ENCODE measurements at places on chromosomes 12 and 14.

GRCh38 chr12:76260390-76260748, 87.8 kb downstream of the BBS10 start:
- no peak for DNase-seq

DNA sequence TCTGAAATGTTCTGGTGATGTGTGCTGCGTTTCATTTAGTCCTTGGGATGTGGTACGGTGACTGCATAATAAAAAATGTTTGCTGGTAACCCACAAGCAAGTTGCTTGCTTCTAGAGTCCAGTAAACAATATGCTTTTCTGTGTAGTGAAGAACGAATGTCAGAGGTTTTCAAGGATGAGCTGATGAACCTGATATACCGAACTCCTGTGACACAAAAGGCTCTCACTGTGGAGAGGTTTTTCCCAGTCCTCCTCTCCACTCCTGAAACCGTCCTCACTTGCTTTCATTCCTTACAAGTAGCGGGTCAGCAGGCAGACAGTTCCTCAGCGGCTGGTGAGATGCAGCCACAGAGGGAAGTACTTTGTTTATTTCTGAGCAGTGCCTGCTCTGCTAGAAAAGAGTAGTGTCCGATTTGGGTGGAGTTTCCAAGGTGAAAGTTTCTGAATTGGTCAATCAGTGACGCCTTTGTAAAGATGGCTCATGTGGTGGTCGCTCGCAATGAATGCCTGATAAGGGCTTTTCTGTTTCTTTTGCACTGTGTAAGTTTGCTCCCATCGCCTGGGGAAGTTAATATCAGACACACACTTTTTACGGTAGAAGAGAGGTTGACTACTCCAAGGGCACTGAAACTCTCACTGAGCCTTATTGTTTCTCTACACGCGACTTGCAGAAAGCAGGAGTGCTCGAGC, 3.0 kb downstream of the ETV6 start:
- no peak for DNase-seq

- DNase-seq: no peak
Observed at GRCh38 chr14:63666335-63666734, 24.7 kb upstream of the WDR89 start.

- no peak for DNase-seq
Observed at GRCh38 chr12:6959058-6959804, 8.1 kb downstream of the PTPN6 start.

DNA sequence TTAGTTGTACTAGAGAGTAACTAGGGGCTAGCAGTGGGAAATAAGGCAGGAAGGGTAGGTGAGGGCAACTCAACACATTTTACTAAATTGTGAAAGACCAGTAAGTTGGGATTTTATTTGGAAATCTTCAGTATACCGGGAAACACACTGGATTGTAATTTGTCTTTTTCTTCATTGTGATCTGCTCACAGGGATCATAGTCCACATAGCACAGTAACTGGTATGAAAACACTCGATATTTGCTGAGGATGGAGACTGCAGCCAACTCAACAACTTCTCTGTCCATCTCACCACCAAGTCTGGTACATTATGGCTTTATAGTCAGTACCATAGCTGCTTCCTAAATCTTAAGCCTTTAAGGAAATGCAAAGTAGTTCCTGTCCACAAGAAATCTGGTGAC, 2.5 kb downstream of the SLIRP start:
- DNase-seq: no peak

- no peak for DNase-seq
Observed at GRCh38 chr12:93763746-93764147, 86.6 kb downstream of the CRADD start.

DNA sequence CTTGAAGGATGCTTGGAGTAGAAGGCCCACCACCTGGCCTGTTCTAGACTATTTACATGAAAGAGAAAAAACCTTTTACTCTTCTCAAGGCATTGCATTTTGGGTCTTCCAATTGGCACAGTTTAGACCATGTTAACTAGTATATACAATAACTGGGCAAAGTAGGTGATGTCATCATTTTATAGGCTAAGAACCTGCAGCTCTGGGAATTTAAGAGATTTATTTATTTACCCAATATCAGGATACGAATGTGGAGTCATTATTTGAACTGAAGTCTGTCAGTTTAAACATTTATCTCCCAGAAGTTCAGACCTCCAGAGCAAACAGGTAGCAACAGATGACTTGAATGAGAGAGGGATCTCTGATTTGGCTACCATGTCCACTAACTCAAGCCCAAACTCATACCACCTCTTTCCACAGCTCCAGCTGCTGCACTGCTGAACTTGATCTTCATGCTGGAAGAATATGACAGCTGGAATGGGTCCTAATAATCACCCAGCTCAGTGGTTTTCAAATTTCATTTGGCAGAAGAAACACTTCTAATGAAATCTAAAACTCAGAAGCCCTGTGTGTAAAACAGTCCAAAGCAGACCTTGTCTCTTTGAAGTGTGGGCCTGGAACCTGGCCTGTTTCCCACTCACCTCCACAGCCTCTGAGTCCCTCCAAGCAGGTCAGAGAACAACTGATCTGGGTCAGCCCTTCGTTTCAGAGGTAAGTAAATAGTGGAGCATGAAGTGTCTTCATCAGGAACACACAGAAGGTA, 179.2 kb downstream of the EMP1 start:
- no peak for DNase-seq

GRCh38 chr12:24172031-24172772, 222.7 kb upstream of the SOX5 start:
- DNase-seq: no peak

DNA sequence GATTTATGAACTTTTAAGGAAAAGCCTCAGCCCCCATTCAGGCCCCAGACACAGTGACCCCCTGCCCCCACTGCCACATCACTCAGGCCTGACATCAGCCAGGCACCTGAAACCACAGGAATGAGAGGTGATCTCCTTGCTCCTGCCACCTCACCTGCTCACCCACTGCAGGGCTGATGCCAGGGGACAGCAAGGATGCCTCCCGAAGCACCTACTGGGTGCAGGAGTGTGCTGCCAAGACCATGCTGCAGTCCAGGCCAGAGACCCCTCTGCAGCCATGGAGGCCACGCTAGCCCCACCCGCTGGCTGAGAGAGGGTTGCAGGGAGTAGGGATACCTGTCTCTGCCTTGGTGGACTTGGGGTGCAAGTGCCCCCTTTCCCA, 18.6 kb upstream of the KRT7 start:
- DNase-seq: no peak

DNA sequence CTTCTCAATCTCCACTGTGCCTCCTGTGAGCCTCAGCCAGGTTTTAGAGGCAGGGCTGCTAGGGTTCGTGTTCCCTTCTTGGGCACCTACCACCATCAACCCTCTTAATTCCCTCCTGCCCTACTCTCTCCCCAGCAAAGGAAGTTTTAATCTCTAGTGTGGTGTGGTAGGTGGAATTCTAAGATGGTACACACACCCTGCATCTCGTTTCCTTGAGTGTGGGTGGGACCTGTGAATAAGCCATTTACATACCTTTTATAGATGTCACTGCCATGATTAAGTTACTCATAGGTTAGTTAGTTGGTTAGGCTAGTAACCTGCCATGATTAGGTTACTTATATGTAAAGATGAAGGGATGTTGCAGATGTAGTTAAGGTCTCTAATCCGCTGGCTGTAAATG, 114.8 kb upstream of the VRK1 start:
- no peak for DNase-seq

DNA sequence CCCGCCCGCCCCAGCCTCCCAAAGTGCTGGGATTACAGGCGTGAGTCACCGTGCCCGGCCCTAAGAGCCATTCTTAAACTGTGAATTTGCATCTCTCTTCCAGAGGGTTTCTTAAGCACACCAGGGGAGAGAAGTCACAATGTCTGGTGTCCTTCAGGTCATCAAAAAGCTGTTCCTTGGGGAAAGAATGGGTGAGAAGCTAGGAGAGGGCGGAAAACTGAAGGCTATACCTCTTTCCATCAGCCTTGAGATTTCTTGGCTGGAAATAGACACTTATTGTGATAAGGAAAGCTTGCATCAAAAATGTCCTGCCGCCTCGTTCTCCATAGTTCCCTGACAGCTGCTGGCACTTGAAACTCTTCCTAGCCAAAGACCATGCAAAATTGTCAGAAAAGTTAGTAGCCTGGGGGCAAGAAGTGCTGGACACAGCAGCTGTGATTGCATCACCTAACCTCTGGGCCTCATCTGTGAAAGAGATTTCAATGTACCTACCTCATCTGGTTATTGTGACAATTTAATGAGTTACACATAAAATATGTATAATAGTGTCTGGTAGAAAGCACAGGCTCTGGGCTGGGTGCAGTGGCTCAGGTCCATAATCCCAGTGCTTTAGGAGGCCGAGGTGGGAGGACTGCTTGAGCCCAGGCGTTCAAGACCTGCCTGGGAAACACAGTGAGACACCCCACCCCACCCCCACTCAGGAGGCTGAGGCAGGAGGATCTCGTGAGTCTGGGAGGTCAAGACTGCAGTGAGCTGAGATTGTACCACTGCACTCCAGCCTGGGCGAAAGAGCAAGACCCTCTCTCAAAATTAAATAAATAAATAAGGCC, 9.7 kb upstream of the UBC start:
- DNase-seq: no peak

DNA sequence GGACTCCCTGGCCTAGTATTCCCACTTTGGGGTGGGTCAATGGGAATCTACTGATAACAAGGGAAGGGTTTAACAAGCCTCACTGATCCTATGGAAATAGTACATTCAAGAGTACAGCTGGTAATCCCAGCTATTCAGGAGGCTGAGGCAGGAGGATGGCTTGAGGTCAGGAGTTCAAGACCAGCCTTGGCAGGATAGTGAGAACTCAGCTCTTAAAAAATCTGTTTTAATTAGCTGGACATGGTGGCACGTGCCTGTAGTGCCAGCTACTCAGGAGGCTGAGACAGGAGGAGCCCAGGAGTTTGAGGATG, 4.5 kb downstream of the POMT2 start:
- DNase-seq: no peak

GRCh38 chr12:22538311-22538710, 6.0 kb downstream of the C2CD5 start:
- DNase-seq: no peak

DNA sequence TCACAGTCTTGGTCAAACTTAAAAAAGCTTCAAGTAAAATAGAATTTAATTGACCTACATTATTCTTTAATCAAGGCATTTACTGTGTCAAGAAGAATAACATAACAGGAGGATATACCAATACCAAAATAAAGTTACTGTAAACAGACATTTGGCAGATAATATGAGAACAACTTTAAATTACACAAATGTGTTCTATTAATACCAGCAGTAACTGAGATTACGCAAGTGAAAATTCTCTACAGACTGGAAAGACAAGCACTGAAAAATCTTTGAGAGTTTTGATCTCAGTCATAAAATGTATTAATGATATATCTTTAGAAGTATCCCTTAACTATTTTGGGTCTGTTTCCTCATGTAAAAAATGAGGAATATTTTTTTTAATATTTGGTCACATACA, 169.2 kb upstream of the SOX5 start:
- DNase-seq: no peak

Measured in cortex of kidney (tissue), 1 donor.